ENCODE measurements at places on chromosomes 5 and 9.

DNA sequence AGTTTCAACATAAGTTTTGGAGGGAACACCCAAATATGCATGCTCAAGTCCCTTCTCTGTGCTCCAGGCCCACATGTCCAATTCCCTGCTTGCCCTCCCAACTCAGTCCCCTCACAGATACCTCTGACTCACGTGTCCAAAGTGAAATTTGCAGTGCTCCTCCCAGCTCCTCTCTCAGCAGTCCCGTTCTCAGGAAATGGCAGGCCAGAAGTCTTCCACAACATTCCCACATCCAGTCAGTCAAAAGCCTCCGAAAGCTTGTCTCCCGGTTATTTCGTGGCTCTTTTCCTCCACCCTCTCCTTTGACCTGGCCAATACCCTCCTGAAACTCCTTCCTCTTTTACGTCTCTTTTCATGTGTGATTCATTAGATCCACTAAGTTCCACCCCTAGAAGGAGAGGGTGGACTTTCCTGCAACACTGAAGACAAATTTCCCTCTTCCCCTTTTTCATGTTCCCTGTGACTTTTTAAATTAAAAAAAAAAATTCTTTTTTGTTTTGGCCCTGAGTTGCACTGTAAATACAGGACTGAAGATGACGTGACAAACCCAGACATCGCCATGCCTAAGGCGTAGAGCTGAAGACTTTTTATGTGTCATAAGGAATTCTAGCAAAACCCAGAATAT, 12.8 kb upstream of the MGAT1 start:
- no peak for DNase-seq

DNA sequence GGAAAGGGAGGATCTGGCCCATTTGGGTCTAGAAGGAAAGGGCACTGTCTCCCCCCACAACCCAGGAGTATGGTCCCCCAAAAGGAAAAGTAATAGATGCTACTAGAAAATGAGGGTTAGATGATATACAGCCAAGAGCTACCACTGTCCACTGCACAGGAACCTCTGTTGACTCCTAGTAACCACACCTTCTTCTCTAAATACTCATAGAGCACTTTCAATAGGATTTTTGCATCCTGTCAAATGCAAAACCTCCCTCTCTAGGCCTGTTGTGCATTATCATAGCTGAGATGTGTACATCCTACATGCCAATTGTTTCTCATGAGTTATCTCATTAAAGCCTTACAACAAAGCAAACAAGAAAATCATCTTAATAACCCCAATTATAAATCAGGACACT, 66.8 kb downstream of the THBS4 start:
- no peak for DNase-seq

GRCh38 chr5:14226149-14226548, 83.0 kb downstream of the TRIO start:
- no peak for DNase-seq

GRCh38 chr9:15276328-15276938, 30.6 kb downstream of the TTC39B start:
- DNase-seq, result no peak

DNA sequence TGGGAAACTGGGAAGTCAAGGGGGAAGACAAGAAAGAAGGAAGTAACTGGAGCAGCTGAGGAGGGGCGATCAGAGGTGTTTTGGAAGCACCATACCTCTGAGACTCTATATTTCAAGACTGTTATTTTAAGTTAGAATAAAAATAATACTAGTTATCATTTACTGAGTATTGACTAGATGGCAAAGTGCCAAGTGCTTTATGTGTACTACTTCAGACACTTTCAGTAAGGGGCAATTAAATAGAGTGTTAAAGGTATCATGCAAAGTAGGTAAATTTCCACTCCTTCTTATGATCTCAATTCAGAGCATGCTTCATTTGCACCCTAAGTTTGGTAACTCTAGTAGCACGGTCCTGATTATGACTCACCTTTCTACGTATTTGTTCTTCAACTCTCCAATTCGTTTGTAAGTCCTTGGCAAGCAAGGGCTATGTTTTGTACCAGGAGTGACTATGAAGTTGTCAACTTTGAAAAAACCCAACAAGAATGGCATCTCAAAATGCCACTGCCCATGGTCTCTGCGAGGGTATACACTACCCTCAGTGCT, 152.4 kb upstream of the RAPGEF1 start:
- DNase-seq, result no peak

- DNase-seq, result no peak
These were observed 173.9 kb downstream of the C9orf50 start for GRCh38 chr9:129446828-129447550.

GRCh38 chr5:69212022-69212421, 22.6 kb downstream of the CENPH start:
- DNase-seq, result no peak

DNA sequence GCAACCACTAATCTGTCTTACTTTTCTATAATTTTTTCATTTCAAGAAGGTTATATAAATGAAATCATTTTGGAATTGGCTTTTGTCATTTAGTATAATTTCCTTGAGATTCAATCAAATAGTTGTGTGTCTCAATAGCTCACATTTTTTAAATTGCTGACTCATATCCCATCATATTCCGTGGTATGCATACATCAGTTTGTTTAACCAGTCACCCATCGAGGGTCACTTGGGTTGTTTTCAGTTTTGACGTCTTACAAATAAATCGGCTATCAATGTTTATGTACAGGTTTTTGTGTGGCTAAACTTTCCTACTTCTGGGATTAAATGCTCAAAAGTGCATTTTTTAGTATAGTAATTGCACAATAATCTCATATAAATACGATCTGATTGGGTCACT, 185.5 kb downstream of the TAF11L14 start:
- no peak for DNase-seq

GRCh38 chr9:76651119-76651705, 113.0 kb upstream of the PCA3 start:
- DNase-seq, result no peak

- DNase-seq, result no peak
These were observed 4.4 kb upstream of the GLIPR2 start for GRCh38 chr9:36132086-36132485.

DNA sequence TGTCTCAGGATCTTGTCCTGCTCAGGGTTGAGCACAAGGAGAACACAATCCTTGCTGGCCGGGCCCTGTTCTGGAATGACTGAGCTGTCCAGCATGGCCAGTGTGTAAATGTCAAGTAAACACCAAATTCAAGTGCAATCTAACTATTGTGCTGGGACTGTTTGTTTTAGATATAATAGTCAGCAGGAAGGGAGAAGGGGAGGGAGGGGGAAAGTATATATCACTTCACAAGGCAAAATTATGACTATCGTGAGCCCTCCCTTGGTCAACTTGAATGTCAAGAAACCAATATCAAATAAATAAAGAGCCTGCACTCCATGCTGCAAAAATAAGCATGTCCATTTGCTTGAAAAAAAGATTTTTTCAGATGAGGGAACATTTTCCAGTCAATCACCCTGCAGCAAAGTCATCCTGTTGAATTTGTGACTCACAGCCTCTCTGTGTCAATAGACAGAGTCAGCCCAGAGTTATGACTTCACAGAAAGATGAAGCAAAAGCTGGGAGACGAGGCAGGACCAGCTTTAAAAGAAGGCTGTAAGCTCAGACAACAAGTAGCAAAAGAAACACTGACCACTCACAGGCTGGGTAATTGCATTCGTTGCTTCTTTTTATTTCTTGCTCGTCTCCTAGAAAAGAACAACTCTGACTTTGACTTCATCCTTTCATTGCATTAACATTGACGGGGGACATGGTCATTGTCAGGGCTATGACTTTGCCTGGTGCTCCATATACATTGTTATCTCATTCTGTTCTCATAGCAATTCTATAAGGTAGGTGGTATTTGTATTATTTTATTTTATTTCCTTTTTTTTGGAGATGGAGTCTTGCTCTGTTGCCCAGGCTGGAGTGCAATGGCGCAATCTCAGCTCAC, 15.3 kb upstream of the KLF4 start:
- DNase-seq, result no peak

DNA sequence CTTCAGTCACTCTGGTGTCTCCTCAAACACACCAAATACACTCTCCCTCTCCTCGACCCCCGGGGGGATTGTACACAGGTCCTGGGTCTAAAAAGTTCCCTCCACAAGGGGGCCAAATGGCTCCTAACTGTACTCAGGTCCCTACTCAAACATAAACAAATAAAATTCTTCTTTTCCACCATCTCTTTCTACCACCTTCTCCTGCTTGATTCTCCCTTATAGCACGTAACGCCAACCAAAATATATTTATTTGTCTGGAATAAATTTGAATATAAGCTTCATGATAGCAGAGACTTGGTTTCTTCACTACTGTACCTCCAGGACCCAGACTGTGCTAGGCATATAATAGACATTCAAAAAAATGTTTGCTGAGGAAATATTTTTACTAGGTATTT, 21.4 kb downstream of the ZNF608 start:
- DNase-seq, result no peak

GRCh38 chr5:307794-308579, 13.5 kb upstream of the AHRR start:
- DNase-seq, result no peak

GRCh38 chr9:113887436-113887835, 11.3 kb downstream of the ZNF618 start:
- DNase-seq, result no peak

DNA sequence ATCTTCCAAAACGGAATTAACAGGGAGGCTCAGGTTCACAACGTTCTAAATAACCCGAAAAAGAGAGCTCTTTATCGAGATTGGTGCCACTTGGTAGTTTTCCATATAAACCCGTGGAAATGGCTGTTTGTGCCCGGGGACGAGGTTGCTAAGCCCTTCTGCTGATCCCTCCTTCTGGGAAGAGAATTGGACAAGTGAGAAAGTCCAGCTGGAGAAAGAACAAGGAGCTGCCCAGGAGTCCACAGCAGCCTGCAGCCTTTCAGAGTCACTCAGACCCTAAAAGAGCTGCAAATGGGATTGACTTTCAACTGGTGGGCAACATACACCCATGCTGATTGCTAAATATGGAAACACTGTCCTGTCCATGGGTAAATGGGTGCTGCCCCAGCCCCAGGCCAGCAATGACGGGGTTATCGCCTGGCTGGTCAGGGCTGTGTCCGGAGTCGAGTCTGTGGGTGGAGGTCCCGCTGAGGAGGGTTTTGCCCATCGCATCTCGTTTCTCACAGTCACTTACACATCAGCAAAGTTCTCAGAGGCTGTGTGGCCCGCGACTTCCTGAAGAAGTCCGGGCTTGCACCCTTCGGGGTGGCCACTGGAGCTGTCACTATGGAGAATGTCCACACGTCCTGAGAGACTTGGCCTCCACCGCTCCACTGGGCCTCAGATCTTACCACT, 40.7 kb upstream of the HSD17B3 start:
- DNase-seq, result no peak

DNA sequence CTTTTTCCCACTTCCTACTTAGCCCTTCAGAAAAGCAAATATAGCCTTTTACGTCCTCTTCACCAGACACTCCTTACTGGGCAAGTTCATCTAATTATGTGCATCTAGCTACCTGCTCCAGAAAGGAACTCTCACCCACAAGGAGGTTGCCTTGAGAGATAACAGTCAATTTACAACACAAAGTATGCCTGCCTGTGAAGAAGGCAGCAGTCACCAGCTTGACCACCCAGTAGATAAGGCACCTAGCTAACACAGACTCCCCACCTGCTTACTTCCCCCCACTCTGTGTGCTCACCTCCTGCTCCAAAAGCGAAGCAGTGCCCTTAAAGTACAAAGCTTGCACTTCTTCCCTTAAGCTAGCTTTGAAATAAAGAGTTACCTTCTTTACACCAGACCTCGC, 111.7 kb upstream of the MRPS30 start:
- DNase-seq, result no peak

GRCh38 chr5:121870489-121870888, 18.8 kb downstream of the FTMT start:
- no peak for DNase-seq

- DNase-seq, result no peak
These were observed 7.5 kb upstream of the PRSS3 start for GRCh38 chr9:33787839-33788238.

- no peak for DNase-seq
These were observed 3.1 kb upstream of the FAM53C start for GRCh38 chr5:138334867-138335447.

- no peak for DNase-seq
These were observed 72.7 kb downstream of the ZFAND5 start for GRCh38 chr9:72292256-72292682.

DNA sequence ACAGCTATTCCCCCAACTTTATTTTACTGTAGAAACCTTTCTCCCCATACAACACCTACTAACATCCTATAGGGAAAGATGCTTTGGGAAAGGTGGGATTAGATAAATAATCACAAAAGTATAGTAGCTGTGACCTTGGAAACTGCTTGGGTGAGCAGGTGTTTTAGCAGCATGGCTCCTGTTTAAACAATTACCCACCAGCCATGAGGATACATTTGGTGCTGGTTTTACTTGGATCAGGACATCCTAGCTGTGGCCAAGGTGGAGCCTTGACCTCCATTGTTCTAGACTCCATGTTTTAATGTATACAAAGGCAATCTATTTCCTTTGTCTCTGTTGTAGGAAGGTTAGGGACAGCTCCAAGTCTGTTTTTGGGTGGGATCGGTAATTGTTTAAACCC, 56.8 kb upstream of the ALDH1B1 start:
- no peak for DNase-seq

DNA sequence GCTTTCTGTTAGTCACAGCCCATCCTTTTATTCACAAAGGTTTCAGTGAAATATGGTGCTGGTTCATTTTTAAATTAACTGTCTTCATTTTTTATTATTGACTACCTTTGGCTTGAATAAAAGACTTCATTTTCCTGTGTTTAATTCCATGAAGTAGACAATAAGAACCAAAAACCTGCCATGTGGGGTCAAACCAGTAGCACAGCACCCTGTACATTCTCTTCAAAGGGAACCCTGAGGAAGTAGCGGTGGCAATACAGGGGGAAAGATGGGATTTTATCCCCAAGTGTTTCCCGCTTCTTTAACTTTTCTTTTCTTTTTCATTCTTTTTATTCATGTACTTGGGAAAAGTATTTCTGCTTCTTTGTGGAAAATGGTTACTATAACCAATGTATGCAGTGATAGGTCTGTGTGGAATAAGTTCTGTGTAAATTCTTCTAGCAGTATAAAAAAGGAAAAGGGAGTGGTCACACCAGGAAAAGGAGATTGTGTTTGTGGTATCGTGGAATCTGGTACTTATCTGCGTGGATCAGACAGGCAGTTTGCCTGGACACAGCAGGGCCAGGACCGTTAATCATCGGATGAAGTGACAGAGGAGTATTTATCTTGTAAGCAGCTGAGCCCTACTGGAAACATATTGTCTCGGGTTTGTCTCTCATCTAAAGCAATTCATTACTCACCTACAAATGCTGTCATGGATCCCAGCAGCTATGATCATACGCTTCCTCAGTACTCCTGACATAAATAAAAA, 94.2 kb downstream of the PPIC start:
- DNase-seq, result no peak

DNA sequence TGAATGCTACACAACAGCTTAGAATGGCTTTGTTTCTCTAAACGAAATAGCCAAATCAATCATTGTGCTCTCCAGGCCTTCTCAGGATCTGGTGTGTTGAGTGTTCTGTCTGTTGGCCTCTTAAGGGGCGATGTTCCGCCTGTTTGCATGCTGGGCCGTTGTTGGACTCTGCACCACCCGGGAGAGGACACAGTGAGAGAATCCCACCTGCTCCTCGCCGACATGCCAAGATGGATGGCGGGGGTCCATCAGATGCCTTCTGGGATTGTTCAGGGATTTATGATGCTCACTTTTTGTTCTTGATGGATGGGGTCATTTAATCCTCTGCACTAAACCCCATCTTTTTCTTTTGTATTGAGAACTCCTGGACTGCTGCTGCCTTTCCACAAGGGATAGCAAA, 159.9 kb downstream of the NTRK2 start:
- no peak for DNase-seq

All from stimulated activated CD8-positive, alpha-beta memory T cell treated with anti-CD3 and anti-CD28 coated beads, Interleukin-4, amount 100 ng/mL, for 4 hours (primary cell).